IMR-90 (cell line): ENCODE measurements at places on chromosomes 7 and 10. TPM values are rescaled to one million over a fixed set of nuclear protein-coding genes. Genes with fewer than 3 reads are reported as not detected.

The AS3MT gene
- total RNA-seq: 3.6 and 7.5 TPM in 2 replicates

DNA sequence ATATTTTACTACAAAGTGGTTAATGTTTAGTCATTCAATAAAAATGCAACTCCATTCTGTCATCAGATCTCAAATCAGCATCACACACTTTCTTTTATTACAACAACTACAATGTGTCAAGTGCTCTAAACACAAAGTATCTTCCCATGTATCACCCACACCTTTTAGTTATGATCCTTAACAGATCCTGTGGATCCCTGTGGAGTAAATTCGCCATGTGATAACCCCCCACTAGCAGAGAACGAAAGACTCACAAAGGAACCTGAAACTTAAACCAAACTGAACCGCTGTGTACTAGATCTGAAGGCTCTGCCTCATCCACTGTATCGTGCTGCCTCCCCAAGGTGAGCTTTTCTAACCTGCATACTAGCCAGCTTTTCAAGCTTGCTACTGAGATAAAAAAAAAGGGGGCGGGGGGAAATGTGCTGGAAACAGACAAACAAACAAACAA is 1.7 kb downstream of the DPY19L1 start:
- peak; percentile 56 for DNase-seq

GRCh38 chr10:86163522-86164173 is 202.9 kb downstream of the GRID1 start:
- DNase-seq: no peak

- DNase-seq: no peak
Measured at GRCh38 chr10:25747084-25747483, 186.9 kb upstream of the MYO3A start.

- DNase-seq: no peak
Measured at GRCh38 chr7:77710861-77711260, 14.6 kb downstream of the RSBN1L start.
